Bone marrow (tissue), 2 donors: ENCODE measurements at places on chromosomes 12 and 14.

DNA sequence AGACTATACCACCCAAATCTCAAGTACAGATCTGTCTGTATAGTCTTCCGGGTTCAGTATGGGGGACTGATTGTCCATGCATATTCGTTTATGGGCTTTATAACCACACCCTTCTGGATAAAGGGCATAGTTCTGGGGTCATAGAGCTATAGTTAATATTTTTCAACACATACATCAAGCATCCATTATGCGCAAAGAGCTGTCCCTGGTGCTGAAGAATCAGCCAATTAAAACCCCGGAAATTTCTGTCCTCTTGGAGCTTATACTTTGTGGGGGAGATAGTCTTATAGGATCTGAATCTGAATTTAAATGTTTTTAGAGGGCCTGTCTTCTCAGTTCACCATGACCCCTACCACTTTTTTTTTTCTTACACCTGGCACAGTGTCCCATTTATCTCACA, 256.7 kb downstream of the SUDS3 start:
- no peak for DNase-seq

DNA sequence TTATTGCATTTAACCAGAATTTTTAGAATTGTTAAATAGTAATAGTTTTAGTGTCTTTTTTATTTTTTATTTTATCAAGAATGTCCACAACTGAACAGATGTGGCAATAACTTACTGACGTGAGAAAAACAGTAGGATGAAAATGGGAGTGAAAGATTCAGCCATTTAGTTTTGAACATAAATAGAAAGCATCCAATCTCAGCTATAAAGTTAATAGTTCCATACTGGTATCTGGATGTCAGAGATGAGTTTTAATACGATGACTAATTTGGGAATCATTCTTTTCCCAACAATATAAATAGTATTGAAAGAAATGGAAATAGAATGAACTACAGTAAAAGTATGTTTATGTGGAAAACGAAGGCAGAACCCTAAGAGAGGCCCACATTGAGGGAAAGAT, 159.4 kb downstream of the EPS8 start:
- DNase-seq: no peak

DNA sequence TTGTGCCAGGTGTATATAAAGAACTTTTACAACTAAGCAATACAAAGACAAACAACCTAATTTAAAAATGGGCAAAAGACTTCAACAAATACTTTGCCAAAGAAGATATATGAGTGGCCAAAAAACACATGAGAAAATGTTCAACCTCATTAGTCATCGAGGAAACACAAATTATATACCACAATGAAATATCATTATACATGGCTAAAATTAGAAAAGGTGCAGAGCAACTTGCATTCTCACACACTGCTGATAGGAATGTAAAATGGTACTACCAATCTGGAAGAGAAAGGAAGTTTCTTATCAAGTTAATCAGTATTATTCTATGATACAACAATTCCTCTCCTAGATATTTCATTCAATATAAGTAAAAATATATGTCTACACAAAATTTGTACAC, 131.6 kb upstream of the FRMD6 start:
- no peak for DNase-seq

- DNase-seq: peak; percentile 42
These were observed 102.2 kb downstream of the ERC1 start for GRCh38 chr12:1093166-1093751.

- DNase-seq: no peak
These were observed 46.3 kb downstream of the MON2 start for GRCh38 chr12:62512901-62513300.

DNA sequence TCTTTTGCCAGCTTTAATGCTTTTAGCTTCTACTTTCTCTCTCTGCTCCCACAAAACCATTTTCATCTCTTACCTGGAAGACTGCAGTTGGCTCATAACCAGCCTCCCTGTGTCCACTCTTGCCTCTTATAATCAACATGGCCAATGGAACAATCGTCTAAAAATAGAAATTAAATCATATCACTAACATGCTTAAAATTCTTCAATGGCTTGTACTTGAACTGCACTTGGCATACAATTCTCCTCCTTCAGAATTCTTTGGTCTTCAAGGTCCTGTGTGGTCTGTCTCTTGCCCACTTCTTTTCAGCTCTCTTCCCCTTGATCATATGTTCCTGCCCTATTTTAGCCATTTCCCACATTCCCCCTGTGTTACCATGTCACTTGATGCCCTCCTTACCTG, 342.2 kb downstream of the ATP23 start:
- DNase-seq: no peak

GRCh38 chr12:59404109-59404650, 191.6 kb upstream of the SLC16A7 start:
- no peak for DNase-seq

- DNase-seq: no peak
These were observed 137.4 kb upstream of the NTF3 start for GRCh38 chr12:5294274-5295070.

DNA sequence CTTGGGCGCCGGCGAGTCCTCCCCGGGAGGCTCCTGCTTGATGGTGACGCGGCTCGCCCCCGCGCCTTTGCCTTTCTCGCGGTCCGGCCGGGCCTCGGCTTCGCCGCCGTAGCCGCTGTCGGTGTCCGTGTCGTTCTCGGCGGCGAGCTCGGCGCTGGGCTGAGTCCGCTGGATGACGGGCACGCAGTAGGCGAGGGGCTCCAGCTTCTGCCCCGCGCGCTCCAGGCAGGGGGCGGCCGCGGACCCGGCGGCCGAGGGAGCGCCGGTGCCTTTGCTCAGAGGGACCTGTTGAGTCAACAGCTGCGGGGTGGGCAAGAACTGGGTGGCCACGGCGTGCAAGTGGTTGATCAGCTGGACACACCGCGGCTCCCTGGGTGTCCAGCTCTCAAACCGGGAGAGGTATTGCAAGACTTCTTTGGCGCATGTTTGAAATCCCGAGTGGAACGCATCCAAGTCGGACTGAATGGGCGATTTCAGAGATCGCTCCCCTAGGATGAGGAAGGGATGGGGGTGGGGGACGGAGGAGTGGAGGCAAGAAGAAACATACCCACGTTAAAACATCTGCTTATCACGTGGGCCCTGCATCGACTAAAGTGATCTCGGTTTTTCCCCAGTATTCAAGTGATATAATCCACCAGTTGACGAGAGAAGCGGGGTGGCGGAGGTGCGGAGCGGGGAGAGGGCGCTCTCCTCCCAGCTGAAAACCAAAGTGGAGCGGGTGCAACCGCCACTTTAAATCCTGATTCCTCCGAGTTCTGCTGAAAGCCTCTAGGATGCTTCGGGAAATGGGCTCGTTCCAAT, 2.0 kb downstream of the BHLHE41 start:
- no peak for DNase-seq

GRCh38 chr12:116365114-116365513, 87.6 kb upstream of the MED13L start:
- DNase-seq: no peak

- no peak for DNase-seq
These were observed 158.9 kb downstream of the GPR65 start for GRCh38 chr14:88163731-88164255.

GRCh38 chr12:9331218-9331626, 123.0 kb upstream of the PZP start:
- DNase-seq: peak; percentile 16

GRCh38 chr12:62787023-62787422, 147.9 kb downstream of the PPM1H start:
- DNase-seq: no peak

- no peak for DNase-seq
These were observed 91.5 kb downstream of the ARF6 start for GRCh38 chr14:49984424-49984823.

GRCh38 chr12:65139389-65139788, 18.3 kb upstream of the WIF1 start:
- peak; percentile 39 for DNase-seq

GRCh38 chr14:104131968-104132732, 6.2 kb upstream of the KIF26A start:
- no peak for DNase-seq

DNA sequence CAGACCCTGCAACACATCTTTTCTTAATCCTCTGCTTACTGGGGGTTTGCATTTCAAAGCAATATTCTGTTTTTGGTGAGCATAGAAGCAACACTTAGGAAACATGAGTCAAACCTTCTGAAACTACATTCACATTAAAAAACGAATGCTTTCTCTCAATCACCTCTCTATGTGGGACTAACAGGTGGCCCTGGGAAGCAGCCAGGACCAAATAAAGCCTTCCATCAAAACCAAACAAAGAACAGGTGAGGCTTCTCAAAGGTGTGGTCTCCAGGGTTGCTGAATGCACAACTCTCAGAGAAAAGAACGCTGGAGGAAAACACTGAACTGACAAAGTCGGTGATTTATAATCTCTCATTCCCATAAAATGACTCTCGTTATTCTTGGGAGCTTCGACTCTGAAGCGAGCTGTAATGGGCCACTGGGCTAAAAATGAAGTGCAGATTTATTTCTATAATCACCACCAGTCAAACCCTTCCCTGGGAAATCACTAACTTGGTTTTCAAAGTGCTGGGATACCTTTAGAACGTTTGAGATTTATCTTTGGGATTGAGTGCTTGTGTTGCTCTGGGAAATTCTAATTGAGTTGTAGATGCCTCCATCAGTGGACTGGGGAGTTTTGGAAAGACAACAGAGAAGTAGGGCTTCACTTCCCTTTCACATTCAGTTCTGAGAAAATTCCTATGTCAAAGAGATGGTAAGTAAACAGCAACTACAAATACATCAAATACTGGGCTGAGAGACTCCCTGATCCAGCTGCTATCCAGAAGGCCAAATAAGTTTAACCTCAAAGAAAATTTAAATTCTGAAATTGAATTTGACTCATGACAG, 262.0 kb upstream of the TMPO start:
- DNase-seq: no peak

GRCh38 chr14:71739273-71739990, 192.8 kb upstream of the RGS6 start:
- DNase-seq: no peak

- no peak for DNase-seq
These were observed 212.5 kb downstream of the CHST11 start for GRCh38 chr12:104669089-104669721.

DNA sequence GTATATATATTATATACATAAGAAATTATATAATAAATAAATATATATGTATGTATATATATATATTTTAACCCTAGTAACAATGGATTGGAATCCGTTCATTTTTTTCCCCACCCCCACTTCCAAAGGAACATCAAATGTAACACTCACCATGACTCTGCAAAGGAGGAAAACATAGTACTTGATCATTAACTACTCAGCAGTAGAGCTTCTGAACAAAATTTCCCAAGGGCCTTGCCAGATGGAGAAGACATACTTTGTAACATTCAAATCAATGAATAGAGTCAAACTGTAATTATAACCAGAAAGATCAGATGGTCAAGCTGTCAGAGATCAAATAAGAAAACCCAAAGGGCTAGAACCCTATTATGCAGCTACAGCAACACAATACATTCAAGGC, 126.0 kb upstream of the CNTN1 start:
- DNase-seq: no peak

GRCh38 chr14:104843442-104844305, 21.4 kb upstream of the CEP170B start:
- DNase-seq: no peak

DNA sequence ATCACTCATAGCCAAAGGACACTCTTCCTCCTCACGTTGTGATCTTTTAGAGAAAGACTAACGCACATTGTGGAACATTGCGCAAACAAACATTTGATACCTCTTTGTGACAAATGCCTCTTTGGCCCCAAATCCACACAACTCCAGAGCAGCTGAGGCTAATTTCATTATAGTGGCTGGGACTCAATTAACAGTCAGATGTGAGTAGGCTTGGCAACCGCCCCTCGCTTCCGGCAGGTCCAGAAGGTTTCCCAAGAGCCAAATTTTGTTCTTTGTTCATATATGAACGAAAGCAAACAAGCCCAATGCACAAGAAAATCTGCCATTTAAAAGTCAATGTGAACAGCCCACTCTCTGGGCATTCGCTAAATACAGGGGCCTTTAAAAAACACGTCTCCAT, 273.9 kb downstream of the GLT1D1 start:
- DNase-seq: no peak

GRCh38 chr14:50744231-50744630, 76.1 kb upstream of the SAV1 start:
- DNase-seq: no peak

GRCh38 chr12:54404061-54405004, 14.7 kb downstream of the ITGA5 start:
- no peak for DNase-seq

DNA sequence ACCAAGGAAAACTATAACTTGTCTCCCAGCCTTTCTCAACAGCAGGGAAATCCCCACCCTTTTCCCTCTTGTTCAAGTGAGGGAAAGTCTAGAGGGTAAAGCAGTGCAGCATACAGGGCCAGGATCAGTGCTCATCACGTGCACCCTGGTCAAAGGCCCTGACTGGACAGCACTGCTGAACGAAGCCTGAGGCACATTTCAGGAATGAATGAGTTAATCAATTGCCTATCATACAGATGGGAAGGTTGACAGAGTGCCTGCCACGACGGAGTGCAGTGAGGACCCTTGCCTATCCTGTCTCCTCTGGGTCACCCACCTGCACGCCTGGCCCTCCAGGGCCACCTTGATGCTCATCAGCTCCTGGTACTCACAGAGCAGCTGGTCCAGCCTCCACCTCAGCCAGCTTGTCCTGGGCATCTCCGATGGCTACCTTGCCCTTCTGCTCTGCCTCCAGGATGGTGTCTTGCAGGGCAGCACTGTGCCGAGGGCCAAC, 11.7 kb upstream of the KRT73 start:
- no peak for DNase-seq

DNA sequence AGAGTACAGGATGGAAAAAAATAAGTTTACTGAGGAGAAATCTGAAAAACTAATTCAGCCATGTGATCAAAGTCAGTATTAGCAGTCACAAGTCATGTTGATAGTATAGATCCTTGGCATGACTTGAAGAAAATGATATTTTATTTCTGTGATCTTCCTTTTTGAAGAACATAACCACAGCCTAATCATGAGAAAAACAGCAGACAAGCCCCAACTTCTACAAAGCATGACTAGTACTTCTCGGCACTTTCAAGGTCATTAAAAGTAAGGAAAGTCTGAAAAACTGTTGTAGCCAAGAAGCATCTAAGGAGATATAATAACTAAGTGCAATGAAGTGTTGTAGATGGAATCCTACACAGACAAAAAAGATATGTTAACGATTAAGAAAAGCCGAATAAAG, 264.1 kb upstream of the FOXG1 start:
- no peak for DNase-seq
